Activated T-helper 17 cell treated with anti-CD3 and anti-CD28 coated beads, Interleukin-2, amount 50 U/mL, for 72 hours (primary cell): ENCODE measurements at places on chromosomes 1 and 21.
A peak's percentile ranks its signal among the peaks of the same experiment; 100 is the strongest.

- no peak for ATAC-seq
These were observed 116.8 kb downstream of the DTL start for GRCh38 chr1:212152308-212152693.

DNA sequence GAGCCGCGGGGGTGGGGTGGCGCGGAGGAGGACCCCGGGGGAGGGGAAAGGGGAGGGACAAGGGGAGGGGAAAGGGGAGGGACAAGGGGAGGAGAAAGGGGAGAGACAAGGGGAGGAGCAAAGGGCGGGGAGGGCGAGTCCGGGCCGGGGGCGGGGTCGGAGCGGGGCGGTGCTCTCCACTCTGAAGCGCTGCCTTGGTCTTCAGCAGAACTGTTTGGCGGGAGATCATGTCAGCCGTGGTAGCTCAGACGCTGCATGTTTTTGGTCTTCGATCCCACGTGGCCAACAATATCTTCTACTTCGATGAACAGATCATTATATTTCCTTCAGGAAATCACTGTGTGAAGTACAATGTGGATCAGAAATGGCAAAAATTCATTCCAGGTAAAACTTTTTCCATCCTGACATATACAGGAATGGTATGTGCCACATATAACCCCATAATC is 420 bp downstream of the CFAP57 start:
- peak; percentile 87 for ATAC-seq

DNA sequence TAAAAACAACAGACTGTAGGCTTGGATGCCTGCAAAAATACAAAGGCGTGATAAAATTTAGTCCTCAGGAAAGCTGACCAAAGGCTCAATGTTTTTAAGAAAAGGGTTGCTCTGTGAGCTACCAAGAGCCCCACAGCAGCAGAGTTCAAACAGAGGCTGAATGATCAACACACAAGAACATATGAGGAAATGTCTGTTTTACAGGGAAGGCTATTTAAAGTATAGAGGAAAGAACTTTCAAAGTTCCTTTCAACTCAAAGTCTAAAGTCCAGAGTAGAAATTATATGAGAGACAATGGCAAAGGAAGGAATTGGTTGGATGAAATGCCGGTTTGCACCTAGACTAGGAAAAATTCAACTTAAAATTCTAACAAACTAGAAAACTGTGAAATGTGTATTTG is 8.6 kb downstream of the CLSTN1 start:
- ATAC-seq, result no peak

- no peak for ATAC-seq
These were observed 156.3 kb downstream of the TM2D1 start for GRCh38 chr1:61568460-61569302.
